ENCODE measurements at places on chromosomes 7 and 10.

DNA sequence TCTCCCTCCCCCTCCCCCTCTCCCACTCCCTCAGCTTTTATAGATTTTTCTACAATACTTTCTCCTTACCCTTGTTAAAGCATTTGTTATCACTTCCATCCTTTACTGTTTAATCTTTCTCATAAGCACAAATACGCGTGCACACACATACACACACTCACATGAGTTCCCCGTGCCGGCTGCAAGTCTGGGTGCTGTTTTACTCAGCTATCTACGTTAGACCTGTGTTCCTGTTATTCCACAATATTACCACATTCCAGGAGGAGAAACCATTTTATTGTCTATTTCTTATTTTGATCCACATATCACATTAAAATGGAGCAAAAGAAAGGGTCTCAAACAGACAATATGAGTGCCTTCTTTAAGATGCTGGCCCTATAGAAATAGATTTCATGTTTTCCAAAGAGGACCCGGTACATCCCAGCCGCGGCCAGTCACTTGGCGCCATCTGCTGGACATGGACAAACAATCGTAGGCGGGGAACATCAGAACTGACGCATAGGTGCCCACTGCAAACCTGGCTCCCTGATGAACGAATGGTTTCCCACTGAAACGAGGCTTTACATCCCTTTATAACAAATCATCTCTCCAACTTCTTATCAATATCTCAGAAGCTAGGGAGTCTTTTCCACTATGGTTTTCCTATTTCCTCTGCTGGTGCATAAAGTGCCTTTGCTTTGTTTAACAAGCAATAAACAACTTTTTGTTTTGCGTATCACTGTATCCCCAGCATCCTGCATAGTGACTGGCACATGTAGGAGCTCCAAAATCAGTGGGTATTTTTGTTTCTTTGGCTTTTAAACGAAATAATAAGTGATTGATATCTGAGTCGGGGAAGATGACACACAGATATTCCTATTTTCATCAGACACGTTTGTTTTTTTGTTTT, 25.2 kb upstream of the OPTN start:
- DNase-seq: peak; percentile 4

- DNase-seq: no peak
These were observed 55.4 kb downstream of the NKX6-2 start for GRCh38 chr10:132730573-132730953.

GRCh38 chr10:114874827-114875411, 53.3 kb downstream of the FHIP2A start:
- no peak for DNase-seq

GRCh38 chr7:20596653-20597052, 18.8 kb upstream of the ABCB5 start:
- no peak for DNase-seq

DNA sequence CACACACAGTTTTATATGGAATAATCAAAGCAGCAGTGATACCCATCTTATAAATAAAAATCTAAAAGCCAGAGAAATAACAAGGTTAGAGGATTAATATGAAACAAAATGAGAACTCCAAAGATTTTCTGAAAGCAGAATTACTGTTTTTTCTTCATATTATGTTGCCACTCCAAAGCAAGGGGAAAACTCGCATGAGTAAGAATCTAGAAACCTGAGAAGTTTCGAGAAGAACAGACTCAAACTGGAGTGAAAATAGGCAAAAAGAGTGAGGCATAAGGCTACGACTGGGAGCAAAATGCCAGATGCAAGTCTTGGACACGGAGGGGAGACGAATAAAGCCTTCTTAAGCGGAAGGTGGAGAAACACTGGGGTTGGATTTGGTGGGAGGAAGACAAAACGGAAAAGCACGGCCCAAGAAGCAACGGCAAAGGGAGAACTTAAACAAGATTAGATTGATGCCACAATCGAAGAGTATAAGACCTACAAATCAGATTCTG, 923 bp downstream of the TNPO3 start:
- DNase-seq: no peak

GRCh38 chr10:13724484-13724883, 137.7 kb downstream of the PRPF18 start:
- no peak for DNase-seq

- no peak for DNase-seq
These were observed 36.7 kb downstream of the LSM5 start for GRCh38 chr7:32453341-32454011.

DNA sequence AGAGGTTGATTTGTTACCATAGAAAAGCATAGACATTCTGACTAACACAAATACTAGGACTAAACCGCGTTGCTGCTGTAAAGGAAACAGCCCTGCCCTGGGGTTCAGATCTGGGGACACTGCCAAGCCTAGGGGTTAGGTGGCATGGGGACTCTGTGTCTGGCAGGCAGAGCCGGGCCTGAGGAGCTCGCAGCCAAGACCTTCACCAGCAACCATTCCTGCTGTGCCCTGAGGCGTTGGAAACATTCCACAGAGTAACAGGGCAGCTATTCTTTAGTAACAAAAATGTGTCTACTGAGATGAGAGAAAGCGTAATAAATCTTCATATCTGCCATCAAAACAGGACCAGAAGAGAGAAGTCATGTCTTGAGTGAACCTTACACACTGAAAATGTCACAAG, 280.5 kb downstream of the POM121L12 start:
- DNase-seq: no peak

- no peak for DNase-seq
These were observed 93.0 kb downstream of the KCNMA1 start for GRCh38 chr10:77544617-77545016.

DNA sequence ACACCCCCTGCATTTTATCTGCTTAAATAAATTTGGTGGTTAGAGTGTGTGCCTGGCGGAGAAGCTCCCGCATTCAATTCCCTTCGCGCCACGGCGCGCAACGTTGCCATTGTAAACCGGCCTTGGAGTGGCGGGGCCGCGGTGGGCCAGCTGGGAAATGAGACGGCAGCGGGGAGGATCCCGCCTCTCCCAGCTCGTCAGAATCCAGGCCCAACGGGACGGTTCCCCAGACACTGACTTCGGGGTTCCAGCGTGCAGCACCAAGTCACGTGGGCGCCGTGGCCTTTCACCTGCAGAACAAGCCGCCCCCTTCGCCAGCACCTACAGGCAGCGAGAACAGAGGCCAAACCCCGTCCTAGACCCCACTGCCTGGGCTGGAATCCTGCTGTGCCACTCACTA, 103.4 kb downstream of the GRID1 start:
- no peak for DNase-seq

DNA sequence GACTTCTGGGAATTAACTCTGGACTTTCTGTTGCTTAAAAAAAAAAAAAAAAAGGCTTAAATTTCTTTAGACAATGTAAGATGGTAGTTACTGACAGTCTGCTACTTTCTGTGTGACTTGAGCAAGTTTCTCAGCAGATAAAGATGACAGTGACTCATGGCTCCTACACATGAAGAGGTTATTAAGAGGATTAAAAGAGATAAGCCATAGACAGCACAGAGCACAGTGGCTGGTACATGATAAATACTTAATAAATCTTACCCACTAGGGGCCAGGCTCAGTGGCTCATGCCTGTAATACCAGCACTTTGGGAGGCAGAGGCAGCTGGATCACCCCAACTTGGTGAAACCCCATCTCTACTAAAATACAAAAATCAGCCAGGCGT, 174.8 kb downstream of the JAZF1 start:
- DNase-seq: no peak

DNA sequence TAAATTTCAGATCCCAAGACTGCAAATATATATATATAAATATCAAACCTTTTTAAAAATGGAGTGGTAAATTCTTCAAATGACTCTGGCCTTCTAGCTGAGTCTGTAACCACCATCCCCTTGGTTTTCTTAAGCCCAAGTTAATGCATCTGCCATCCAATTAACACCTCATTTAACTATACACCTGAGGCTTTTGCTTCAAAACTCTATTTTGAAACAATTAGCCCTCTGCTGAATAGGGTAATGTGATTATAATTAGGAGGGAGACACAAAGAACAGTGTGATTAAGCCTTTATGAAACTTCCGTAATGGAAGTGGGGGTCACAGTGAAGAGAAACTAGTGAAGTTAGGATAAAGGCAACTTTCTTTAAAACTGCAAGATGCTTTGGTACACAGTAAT, 83.6 kb downstream of the GPR37 start:
- DNase-seq: no peak

GRCh38 chr7:114343949-114344708, 70.5 kb upstream of the FOXP2 start:
- DNase-seq: no peak

DNA sequence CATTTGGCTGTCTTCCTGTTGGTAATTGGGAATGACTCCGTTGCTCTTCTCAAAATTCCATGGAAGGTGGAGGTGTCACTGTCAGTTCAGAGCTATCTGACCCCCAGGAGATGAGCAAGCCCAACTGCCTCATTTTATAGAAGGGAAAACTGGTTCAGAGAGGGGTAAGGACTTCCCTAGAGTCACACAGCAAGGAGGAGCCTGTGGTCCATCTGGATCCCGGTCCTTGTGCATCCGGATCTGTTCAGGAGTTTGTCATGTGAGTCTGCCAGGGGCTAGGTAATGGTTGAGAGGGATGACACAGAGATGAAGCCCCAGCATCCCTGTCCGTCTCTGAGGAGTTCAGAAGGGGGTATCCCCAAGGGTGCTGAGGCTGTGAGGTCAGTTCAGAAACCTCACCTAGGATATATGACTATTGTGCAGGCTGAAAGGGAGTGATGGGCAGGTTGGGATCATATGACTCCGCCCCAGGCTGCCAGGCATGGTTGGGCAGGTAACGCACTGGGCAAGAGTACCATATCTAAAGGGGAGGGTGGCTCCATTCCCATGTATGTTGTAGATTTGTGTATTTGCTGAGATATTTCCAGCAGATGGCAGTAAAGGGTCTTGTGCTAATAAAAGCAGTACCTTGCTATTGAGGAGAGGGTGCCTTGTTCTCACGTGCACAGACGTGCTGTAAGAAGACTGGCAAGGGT, 16.0 kb upstream of the SLC29A3 start:
- DNase-seq: no peak

DNA sequence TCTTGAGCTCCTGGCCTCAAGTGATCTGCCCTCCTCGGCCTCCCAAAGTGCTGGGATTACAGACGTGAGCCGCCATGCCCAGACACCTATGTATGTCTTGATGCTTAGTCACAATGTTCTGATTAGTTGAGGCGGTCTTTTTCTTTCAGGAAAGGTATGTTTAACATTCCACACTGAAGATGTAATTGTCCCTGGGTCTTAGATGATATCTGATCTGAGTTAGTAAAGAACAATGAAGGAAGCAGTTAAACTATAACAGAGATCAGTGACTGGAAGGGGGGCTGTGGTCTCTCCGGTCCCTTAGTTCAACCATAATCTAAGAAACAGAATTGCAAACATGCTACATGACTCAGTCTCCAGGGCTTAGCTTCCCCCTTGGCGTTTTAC, 31.5 kb upstream of the SH2D4B start:
- DNase-seq: no peak

DNA sequence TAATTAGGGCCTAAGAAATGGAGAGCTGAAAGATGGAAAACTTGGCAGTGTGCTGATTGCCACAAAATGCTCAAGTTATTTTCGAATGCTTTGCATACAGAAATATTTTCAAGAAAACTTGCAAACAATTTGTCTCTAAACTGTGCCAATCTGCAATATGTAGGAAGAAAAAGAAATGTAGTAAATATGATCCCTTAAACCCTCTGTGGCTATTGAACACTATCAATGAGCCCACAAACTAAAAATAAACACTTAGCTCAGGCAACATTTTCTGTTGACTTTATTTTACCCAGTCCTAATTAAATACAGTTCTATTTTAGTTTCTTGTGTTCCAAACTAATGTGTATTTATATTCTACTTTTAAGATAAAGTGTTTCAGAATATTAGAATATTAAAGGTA, 342.1 kb downstream of the SEMA3D start:
- no peak for DNase-seq

DNA sequence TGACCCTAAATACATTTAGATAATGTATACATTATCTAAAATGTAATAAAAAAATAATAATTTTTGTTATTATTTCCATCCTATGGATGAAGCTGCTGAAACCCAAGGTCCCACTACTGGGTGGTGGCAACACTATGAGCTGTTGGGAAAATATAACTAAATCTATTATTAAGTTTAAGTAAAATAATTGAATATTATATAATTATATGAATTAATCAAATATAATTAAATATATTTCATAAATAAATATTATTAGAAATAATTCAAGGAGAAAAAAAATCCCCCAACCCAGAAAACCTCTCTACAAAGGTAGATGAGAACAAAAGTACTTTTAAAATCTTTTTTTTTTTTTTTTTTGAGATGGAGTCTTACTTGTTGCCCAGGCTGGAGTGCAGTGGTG, 7.9 kb downstream of the PRSS58 start:
- DNase-seq: no peak

- DNase-seq: no peak
These were observed 158.8 kb upstream of the KLF6 start for GRCh38 chr10:3943695-3944257.

DNA sequence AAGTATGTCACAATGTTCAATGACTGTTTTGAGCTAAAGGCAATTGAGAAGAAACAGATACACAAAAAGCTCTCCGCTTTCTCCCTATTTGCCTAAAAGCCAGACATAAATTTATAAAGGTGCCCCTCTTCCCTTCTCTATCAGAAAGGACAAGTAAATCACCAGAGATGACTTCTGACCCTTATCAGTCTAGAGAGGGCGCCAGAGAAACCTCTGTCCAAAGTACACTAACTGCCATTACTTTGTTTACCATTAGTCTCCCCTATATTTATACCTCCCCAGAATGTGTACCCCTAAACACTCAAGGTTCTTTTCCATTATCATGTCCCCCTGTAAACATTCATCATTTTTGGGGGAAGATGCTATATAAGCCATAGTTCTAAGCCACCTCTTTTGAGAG, 49.3 kb downstream of the TPK1 start:
- no peak for DNase-seq

- no peak for DNase-seq
These were observed 84.0 kb downstream of the GSAP start for GRCh38 chr7:77331938-77332695.

GRCh38 chr7:100483722-100484672, at the start of gene NYAP1:
Gene NYAP1, plus strand, starts transcription at chr7:100483927. Its CDS starts 1,385 bp downstream, at chr7:100485312.
- no peak for DNase-seq

- DNase-seq: no peak
These were observed 6.3 kb upstream of the C10orf95 start for GRCh38 chr10:102457591-102458150.

GRCh38 chr10:15181576-15182156, 13.2 kb upstream of the NMT2 start:
- DNase-seq: no peak

DNA sequence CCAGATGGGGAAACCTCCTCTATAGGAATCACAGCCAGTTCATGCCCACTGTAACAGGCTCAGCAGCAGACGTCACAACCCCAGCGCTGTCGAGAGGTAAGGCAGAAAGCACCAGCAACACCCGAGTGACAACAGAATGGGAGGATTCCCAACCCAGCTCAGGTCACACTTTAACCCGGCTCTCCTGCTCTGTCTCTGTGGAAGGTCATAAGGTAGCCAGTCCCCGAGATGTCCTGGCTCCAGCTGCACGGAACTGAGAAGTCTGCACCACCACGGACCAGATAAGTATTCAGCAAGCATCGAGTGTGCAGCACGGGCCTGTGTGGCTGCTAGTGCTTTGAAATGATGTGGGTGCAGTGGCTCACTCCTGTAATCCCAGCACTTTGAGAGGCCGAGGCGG, 236.7 kb upstream of the TCERG1L start:
- no peak for DNase-seq
